NCI-H345 (cell line): ENCODE measurements at places on chromosomes 7 and 10.

DNA sequence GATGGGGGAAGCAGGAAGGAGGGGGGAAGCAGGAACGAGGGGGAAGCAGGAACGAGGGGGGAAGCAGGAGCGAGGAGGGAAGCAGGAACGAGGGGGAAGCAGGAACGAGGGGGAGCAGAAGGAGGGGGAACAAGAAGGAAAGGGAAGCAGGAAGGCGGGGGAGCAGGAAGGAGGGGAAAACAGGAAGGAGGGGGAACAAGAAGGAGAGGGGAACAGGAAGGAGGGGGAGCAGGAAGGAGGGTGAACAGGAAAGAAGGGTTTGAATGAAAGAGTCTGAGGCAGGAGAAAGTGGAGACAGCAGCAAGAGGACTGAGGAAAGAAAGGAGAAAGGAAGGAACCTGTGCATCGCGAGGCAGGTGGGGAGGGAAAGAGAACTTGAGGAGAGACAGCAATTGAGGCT lies 256.6 kb downstream of the PTEN start:
- DNase-seq: no peak

- DNase-seq: no peak
These were observed 111.3 kb downstream of the ELFN1 start for GRCh38 chr7:1781369-1781768.

- DNase-seq: no peak
These were observed 23.2 kb upstream of the CFAP46 start for GRCh38 chr10:132965411-132966057.

DNA sequence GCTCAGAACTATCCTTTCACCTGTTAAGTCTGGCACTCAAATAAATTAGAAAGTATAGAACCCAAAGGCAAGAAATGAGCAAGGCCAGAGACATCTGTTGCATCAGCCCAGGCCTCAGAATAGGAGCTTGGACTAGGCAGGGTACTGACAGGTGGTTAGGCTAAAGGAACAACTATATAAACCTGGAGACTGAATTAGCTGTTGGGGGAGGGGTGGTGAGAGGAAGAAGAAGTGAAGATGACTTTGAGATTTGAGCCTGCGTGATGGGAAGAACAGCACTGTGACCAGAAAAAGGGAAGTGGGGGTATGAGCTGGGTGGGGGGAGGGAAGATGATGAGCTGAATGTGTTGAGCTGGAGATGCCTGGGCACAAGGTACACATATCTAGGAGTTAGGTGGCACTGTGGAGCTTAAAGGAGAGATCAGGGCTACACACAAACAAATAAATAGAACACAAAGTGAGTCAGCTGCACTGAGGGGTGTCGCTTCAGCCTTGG lies 244.7 kb downstream of the PTEN start:
- DNase-seq: no peak

- DNase-seq: no peak
These were observed 215.7 kb upstream of the HABP2 start for GRCh38 chr10:113337142-113337541.

DNA sequence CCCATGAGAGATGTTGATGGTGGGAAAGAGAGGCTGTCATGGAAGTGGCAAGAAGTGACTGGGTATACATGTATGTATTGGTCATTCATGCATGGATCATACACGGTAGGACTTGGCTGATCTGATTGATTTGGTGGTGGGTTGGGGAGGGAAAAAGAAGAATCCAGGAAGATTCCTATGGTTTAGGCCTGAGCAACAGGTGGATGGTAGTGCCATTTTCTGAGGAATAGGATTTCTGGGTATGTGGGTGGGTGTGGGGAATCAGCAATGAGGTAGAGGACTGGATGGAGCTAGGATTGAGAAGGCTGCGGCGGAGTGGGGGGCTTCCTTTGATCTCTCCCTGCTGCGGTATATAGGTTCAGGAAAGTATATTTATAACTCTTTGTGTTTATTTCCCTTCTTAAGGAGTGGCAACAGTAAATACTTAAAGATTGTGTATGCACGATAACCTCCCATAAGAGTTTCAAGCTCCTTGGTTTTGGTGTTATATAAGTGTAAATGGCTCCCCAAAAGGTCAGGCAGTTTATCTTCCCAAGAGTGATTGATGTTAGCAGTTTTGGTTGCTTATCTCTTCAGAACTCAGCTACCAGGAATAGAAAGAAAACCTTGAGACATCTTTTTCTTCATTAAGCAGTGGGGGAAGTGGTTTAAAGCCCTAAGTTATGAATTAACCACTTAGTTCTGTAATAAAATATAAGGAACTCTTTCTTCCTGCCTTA lies 100.1 kb downstream of the LSMEM1 start:
- no peak for DNase-seq

- DNase-seq: no peak
These were observed 73.0 kb upstream of the ADRB1 start for GRCh38 chr10:113970641-113971040.

- no peak for DNase-seq
These were observed 1.5 kb downstream of the MKLN1 start for GRCh38 chr7:131329176-131329570.

GRCh38 chr10:75335983-75336382 lies 65.6 kb downstream of the ZNF503 start:
- DNase-seq: no peak

DNA sequence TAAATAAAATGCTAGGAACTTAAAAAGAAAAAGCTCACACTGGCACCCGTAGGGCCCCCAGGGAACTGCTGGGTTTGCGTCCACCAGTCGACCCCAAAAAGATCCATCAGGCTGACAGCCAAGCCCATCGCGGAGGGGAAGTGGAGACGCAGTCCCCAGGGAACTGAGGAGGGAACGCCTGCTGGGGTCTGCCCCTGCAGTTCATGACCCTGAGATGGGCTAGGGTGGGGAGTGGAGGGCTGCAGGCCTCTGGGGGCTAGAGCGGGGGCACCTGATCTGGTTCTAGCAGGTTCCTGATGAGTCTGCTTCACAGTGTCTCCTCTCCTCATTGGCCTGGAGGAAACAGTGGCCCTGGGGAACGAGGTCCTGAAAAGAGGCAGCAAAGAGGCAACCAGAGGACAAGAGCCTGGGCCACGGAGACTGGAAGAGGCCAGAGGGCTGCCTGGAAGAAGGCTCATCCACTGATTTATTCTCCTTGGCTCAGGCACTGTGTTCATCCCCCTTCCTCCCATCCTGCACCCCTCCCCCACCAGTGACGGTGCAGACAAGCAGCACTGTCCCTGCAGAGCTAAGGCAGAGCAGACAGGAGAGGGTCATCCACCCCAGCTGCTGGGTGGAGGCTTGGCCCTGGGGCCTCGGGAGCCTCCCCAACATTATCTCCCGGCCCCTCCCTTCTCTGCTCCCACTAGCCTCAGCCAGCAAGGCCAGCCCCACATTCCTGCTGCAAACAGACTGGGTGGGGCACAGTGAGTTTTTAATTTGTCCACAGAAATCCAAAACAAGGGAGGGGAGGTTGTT lies 24.7 kb upstream of the HSPA12A start:
- DNase-seq: no peak

DNA sequence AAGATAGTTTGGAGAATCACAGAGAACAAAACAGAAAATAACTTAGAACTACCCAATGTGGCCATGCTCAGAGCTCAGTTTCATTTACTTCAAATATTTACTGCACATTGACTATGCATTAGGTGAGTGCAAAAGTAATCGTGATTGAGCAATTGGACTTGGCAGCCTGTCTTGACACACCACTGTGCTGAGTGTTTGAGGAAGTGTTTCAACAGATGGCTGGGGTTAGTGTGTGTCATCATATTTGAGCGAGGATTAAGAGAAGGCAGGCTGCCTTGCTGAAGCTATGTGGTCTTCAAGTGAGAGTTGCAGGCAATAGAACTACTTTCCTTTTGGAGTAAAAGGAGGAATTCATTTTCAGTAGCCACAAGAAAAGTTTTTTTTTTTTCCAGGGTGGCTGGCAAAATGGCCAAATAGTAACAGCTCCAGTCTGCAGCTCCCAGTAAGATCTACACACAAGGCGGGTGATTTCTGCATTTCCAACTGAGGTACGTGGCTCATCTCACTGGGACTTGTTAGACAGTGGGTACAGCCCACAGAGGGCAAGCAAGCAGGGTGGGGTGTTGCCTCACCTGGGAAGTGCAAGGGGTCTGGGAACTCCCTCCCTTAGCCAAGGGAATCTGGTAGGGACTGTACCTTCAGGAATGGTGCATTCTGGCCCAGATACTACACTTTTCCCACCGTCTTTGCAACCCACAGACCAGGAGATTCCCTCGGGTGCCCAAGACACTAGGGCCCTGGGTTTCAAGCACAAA lies 37.6 kb downstream of the AKR1C4 start:
- DNase-seq: no peak

DNA sequence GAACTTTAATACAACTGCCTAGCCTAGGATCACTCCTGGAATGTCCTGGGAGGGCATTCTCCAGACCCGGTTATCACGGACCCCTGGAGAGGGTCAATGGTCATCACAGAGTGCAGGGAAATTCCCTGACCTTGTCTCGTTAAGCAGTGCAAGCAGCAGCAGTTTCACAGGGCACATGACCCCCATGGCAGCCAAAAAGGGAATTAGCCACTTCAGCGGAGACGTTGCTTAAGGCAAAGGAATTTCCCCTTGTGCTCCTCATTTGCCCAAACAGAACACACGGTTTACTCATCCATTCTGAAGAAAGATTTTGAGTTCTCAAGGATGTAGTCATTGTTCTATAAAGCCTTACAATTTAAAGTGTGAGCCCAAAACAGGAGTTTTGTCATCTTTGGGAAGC lies 260.3 kb downstream of the SNX13 start:
- DNase-seq: no peak

DNA sequence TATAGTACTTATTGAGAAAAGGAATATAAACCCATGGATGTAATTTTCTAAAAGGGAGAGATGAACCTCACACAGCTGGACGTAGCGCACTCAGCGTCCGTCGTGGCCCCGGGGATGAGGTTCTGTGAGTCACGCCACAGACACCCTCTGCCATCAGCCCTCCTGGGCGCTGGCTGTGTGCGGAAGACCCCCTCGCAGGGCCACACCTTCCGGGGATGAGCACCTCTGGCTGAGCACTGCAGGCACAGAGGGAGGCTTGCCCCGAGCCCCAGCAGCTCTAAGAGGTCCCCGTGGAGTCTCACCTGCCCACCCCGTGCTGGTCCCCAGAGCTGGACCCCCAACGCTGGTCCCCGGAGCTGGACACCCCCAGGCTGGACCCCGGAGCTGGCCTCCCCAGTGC lies 215.8 kb downstream of the PTPRN2 start:
- DNase-seq: no peak

- no peak for DNase-seq
These were observed 123.8 kb downstream of the PTEN start for GRCh38 chr10:87987206-87987605.

GRCh38 chr7:44279286-44279685 lies 46.1 kb downstream of the CAMK2B start:
- no peak for DNase-seq

- no peak for DNase-seq
These were observed 49.5 kb downstream of the PRR15 start for GRCh38 chr7:29613100-29613499.

DNA sequence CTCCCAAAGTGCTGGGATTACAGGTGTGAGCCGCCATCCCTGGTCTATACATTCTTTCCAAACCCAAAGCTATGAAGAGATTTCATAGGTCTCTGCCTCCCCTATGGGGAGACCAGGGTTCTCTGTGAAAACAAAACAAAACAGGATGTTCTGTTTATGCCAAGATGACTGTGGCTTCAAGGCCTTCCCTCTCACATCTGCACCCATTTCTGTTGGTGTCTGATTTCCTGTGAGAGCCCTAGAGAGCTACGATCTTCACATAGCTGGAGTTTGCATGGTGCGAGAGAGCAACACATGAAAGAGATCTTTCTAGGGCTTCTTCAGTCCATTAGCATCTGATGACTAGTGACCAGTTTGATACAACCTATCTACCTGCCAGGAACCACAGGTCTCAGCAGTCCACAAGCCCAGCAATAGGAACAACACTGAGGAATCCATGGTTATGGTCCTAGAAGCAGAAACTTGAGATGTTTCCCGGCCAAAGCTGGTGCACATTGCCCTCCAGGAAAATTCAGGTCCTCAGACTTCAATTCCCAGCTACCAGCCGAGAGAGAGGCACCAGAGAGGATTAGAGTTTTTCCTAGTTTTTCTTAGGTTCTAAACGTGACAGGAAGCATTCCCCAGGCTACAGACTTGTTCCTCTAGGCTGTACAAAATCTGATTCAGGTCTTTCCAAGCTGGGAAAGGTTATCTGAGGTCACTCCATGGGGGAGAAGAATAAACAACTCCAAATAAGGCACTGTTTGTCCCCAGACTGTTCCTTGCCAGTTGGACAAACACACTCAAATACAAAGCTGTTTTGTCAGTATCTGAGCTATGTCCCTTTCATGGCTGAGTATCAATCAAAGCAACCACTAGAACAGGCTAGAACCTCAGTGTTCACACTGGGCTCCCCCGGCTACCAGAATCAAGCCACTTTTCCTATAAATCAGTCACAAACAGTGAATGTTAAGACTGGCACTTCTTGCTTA lies 259.7 kb downstream of the CALN1 start:
- DNase-seq: no peak

DNA sequence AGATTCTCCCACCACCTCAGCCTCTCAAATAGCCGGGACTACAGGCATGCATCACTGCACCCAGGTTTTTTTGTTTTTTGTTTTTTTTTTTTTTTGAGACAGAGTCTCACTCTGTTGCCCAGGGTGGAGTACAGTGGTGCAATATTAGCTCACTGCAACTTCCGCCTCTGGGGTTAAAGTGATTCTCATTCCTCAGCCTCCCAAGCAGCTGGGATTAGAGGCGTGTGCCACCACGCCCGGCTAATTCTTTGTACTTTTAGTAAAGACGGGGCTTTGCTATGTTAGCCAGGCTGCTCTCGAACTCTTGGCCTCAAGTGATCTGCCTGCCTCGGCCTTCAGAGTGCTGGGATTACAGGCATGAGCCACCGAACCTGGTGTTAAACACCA lies 107.5 kb upstream of the KIF5B start:
- no peak for DNase-seq

- DNase-seq: no peak
These were observed 69.5 kb upstream of the VOPP1 start for GRCh38 chr7:55641811-55642210.

- no peak for DNase-seq
These were observed 63.3 kb upstream of the NANOS1 start for GRCh38 chr10:118966076-118966849.

- DNase-seq: no peak
These were observed 71.2 kb upstream of the DUSP5 start for GRCh38 chr10:110426294-110427181.
